ENCODE measurements at places on chromosomes 2 and 18.

GRCh38 chr2:203740871-203741281, 34.4 kb downstream of the CD28 start:
- no peak for DNase-seq

- DNase-seq = no peak
Measured at GRCh38 chr2:64262071-64262470, 117.9 kb upstream of the PELI1 start.

- DNase-seq = no peak
Measured at GRCh38 chr2:202757339-202757738, 114.2 kb downstream of the ICA1L start.

- no peak for DNase-seq
Measured at GRCh38 chr2:215019521-215020145, 118.8 kb downstream of the ABCA12 start.

DNA sequence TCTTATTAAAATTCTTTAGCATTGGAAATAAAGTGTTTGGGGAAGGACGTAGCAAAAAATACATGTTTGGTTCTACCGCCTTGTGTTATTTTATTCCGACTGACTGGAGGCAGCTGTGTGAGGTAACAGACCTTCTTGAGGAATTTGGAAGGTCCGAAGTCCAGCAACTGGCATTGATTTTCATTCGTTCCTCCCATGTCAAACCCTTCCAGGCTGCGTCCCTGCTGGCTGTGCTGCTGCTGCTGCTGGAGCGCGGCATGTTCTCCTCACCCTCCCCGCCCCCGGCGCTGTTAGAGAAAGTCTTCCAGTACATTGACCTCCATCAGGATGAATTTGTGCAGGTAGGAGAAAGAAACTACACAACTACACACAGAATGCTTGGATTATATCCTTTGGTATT, 21.8 kb downstream of the CNDP1 start:
- DNase-seq = no peak

DNA sequence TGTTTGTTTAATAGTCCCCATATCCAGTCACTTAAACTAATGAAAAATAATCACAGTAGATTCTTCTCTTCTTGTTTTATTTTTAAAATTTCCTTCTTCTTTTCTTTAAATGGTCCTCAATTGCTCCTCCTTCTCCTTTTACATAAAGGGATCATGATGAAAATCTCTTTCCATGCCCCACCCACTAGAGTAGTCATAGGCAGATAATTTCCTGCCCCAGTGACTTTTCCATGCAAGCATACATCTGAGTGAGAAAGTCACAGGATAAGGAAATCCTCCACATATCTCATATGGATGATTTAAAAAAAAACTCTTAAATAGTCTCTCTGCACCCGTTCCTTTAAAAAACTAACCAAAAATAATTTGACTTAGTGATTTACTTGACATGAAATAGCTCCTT, 552.3 kb upstream of the SETBP1 start:
- DNase-seq = no peak

GRCh38 chr2:11396467-11397445, 52.3 kb upstream of the ROCK2 start:
- DNase-seq = no peak

GRCh38 chr2:151727593-151728552, 6.4 kb downstream of the NEB start:
- DNase-seq = no peak

DNA sequence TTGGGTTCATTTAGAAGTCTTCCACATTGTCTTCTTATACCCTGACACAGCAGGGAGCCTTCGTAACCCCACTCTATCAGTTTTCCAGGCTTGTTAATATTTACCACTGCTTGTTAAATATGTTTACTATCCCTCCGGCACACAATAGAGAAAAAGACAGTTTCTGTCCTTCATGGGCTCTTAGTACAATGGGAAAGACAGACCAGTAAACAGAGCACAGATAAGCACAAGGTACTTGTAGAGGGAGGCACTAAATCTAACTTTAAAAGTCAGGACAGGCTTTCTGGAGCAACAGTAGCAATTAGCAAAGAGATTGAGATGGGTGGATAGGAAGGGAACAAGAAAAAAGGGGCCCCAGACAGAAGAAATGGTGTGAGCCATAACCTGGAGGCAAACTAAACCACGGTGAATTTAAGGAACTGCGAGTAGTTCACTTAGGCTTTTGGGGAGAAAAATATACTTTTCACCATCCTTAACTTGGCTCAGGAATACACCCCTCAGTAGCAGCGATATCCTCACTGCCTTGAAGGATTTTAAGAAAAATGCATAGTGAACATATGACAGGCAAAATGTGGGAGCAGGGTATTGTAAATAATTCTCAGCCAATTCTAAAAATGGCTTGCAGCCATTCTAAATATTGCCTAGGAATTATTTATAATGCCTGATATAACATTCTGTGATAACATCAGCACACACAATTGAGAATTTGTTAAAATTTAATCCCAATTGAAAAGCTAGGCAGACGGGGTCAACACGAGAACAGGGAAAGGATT, 383.7 kb downstream of the CDH2 start:
- no peak for DNase-seq

- DNase-seq = no peak
Measured at GRCh38 chr2:239236043-239236807, 164.6 kb downstream of the HDAC4 start.
